ENCODE measurements at places on chromosomes 11 and 22.

DNA sequence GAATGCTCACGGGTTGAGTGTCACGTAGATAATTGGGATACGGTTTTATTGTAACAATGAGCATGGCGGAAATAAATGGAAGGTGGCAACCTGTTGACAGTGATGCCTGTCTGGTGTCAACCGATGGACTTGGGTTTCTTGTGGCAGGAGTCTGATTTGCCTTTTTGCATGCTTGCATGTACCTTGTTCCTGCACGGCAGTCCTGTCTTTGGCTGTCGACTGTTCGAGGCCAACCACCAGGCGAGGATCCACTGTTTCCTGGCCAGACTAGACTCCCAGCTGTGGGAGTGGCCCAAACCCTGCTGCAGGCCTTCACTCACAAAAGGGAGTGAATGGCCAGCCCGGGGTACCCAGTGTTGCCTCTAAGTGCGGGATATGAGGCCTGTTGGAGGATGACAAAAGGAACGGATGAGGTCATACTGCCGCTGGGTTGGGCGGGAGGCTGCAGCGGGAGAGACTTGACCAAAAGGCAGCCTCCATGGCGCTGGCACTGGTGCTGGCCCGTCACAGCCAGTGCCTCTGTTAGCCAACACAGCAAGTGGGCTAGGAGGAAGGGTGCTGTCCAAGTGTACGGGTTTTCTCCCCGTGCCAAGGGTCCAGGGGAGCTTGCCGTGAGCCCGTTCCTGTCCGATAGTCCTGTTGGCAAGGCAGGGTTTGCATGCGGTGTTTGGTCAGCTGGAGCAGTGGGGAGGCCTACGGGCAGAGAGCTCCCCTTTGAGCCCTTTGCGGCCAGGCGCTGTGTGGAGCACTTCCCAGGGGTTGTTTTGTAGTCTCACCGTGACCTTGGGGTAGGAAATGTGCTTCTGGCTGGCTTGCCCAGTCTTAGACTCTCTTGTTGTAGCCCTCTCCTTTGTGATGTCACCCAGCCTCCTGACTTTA, 974 bp downstream of the DGCR8 start:
- no peak for DNase-seq

- no peak for DNase-seq
Observed at GRCh38 chr11:114343020-114343419, 46.8 kb downstream of the NNMT start.

GRCh38 chr22:45680932-45681700, 9.5 kb downstream of the ATXN10 start:
- no peak for DNase-seq

DNA sequence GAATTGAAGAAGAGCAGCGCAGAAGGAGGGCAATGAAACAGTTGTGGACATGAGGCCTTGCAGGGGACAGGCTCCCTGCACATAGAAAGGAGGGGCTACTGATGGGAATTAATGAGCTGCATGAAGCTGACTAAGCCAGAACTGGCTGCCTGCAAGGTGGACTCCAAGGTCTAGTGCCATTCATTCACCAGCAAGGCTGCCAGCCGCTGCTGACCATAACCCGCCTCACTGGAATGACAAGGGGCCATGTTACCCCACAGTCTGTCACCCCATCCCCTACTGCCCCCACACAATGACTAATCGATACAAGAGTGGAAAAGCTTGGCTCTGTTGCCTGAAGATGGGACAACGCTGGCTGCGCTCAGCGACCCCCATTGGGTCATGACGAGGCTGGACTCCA, 44.6 kb downstream of the SPATA19 start:
- DNase-seq = no peak

DNA sequence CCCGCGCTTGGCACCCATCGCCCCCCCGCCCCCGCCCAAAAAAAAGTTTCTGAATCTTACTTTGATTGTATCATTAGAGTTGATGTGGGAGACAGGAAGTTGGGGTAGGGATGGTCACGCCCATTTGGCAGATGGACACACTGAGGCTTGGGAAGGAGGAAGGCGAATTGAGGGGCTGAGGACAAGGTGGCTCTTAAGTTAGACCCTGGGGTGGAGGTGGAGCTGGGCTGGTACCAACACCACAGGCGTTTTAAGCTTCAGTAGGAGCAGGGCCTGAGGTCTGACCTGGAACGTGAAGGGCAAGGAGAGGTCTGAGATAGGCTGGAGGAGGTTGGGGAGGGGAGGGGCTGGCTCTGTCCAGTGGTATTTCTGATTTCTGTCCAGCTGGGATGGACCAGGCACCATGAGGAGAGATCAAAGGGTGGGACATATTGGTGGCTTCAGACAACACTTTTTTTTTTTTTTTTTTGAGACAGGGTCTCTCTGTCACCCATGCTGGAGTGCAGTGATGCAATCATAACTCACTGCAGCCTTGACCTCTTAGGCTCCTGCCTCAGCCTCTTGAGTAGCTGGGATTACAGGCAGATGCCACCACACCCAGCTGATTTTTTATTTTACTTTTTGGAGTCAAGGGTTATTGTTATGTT, 799 bp upstream of the CDC42BPG start:
- no peak for DNase-seq

DNA sequence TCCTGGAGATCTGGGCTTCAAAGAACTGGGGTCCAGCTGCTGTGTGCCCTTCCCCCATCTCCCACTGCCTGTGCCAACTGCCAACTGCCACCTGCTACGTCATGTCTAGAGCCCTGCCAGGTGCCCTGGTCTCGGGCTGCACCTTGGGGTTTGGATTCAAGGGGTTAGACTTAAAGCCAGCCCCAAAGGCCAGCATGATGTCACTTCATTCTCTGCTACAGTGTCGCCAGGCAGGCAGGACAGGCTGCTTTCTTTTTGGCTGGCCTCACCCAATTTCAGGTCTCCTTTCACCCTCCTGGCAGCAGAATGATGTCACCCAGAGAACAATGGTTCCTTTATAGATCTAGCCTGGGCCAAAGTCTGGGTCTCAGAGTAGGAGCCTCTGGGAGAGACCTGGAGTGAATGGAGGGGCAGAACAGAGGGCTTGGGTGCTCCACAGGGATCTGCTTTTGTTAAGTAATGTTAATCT, 79.5 kb upstream of the CRYBB3 start:
- DNase-seq = no peak

DNA sequence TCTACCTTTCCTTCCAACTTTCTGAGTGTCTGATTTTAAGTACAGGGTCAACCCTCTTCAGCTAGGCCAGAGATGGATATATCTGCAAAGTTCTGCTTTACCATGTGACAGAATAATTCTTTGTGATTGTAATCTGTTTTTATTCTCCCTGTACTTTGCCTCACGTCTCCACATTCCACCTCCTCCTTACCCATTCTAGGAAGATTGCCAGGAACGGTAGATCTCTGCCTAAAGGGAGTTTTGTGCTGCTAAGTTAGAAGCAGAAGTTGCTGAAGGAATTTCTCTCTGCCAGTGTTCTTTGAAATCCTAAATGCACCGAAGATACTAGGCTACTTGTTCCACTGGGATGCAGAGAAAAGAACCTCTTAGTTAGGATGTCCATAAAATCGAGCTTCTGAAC, 20.7 kb upstream of the FAM181B start:
- DNase-seq = peak; percentile 73

DNA sequence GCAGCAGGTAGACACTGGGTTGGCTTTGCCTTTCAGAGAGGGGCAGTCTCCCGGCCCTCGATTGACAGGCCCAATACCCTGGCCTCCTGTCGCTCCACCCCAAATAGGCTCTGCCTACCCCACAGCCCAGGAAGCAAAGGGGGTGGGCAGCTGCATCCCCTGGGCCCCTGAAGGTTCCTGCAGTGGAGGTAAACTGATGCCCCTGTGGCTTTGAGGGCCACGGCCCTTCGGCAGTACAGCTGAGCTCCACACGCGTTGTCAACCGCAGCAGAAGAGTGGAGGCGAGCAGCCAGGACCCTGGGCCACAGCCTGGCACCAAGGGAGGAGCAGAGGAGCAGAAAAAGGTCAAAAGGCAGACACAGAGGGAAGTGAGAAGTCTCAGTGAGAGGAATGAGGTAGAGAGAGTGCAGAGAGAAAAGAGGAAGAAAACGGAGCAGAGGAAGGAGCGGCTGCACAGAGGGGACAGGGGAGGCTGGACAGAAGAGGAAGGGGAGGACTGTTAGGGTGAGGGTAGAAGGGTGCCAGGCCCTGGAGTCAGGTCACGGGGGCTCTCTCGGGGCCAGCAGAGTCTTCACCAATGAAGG, 64.0 kb downstream of the SLC22A12 start:
- no peak for DNase-seq

- DNase-seq = no peak
Observed at GRCh38 chr11:111419181-111419580, 40.1 kb upstream of the POU2AF1 start.

GRCh38 chr11:85826116-85826855, 15.3 kb upstream of the SYTL2 start:
- DNase-seq = no peak

GRCh38 chr11:30717009-30717408, 130.9 kb upstream of the MPPED2 start:
- DNase-seq = no peak

GRCh38 chr22:46195487-46196165, 45.3 kb downstream of the PPARA start:
- no peak for DNase-seq

DNA sequence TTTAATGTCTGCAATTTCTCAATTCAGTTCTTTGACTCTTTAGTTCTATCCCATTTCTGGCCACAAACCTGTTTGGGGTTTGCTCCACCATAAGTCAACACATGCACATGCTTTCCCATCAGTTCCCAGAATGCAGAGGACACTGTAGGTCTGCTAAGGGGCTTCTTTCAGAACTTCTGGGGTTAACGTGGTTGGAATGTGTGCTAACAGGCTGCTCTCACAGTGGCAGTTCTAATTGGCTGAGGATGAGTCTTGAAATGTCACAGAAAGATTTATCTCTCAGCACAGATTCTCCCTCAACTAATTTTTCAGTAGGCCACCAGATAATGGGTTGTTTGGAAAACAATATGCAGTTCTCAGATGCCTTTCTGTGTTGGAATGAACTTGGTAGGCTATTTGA, 703.4 kb downstream of the NTM start:
- DNase-seq = no peak

- no peak for DNase-seq
Observed at GRCh38 chr22:50197856-50198623, 2.8 kb upstream of the SELENOO start.

- DNase-seq = no peak
Observed at GRCh38 chr11:61023086-61023965, 51.8 kb downstream of the CD6 start.

- DNase-seq = no peak
Observed at GRCh38 chr11:116891746-116892145, 54.3 kb upstream of the APOA1 start.

DNA sequence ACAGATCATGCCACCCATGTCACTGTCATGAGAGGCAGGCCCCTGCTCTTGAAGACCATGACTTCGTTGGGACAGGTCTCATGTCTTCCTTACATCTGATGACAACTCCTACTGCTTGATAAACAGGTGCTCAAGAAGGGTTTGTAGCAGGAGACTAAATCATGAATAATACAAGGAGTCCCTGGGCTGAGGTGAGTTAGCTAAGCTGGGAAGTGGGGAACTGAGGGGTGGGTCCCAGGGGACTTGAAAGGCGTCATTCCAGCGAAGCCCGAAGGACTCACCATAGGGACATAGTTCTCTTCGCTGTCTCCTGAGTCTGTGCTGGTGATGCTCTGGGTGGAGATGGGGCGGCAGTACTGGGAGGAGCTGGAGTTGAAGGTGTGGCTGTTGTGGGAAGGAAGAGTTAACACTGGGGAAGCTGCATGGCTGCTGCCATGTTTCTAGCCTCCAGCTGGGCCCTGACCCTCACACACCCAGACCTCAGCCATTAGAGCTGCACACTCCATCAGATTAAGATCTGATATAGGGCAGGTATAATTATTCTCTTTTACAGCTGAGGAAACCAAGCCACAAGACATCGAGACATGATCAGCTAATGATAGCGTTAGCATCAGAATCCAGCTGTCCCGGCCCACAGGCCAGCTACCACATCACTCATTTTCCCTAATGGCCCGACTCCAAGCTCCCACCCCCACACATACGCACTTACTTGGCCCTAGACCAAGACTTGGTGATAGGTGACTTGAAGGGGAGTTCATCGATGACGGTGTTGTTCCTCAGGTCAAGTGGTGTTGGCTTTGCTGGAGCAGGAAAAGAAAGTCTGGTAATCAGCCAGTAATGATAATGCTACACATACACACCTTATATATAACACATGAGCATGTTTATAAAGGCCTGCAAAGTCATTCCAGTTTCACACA, 32.9 kb downstream of the USP35 start:
- DNase-seq = no peak

DNA sequence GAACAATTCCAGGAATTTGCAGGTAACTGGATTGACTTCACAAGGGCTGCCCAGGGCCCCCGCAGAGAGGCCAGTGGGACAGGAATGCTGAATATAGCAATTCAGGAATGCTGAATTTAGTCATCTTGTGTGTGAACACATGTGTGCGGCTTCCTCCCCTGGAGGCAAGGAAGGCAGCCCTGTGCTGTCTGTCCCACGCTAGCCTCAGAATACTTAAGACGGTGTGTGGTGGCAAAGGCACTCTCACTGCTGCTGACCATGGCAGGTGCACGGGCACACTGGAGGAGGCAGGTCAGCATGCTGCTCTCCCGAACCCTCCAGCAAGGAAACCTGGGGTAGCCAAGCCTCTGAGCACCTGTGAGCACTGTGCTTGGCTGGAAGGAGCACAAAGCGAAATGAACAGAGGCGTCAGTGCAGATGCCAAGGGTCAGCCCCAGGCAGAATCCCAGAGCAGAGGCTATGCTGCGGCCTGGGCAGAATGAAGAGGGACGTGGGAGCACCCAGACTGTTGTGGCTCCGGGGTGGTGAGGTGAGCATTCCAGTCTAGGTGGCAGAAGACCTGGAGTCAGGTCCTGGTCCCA, 2.7 kb downstream of the GNAZ start:
- DNase-seq = no peak

- peak; percentile 41 for DNase-seq
Observed at GRCh38 chr11:72831521-72832300, 17.5 kb downstream of the ATG16L2 start.

DNA sequence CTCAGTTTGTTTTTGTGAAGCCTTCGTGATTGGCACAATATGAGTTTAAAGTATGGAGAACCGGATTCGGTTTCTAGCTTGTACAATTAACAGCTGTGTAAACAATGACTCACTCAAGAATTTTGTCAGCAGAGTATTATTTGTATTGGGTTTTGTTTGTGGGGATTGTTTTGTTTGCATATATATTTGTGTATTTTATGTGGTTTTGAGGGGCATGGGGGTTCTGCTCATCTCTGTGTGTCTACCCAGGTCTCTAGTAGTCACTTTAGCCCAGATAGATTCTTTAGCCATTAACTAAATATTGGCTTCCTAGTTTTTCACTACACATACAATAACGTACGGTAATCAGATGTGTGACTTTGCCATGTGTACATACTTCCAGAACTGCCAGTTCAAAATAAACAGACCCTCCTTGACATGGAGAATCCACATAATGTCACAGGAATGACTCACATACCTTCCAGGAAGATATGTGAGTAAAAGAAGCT, 7.5 kb upstream of the MS4A7 start:
- DNase-seq = no peak

Data from retinal pigment epithelial cell (primary cell).